ENCODE measurements at places on chromosomes 6 and 20.
A peak's percentile ranks its signal among the peaks of the same experiment; 100 is the strongest.

- no peak for DNase-seq
These were observed 18.9 kb upstream of the TRAF3IP2 start for GRCh38 chr6:111624401-111625098.

DNA sequence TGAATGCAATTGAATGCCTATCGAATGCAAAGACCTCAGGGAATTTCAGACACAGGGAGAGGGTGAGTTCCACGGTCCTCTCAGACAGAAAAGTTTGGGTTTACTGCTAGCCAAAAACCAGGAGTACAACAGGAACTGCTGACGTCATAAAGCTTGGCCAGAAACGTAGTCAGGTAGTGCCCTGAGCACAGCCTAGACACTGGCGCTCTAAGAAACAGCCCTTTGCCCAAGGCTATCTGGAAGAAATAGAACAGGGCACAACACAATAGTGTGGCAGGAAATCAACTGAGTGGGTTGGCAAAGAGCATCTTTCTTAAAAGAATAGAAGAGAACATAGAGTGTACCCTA is 58.0 kb downstream of the GFOD1 start:
- DNase-seq = no peak

- peak; percentile 49 for DNase-seq
These were observed 253.4 kb downstream of the HACE1 start for GRCh38 chr6:104606361-104606760.

DNA sequence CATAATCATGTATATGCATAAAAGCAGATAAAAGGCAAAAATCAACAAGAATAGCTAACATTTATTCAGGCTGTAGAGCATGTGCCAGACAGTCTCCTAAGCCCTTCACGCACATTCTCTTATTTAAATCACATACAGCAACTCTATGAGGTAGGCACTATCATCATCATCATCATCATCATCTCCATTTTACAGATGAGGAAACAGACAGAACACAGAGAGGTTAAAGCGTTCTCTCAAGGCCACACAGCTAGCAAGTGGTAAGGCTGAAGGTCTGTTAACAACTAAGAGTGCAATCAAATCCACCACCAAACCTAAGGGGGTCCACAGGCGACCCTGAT is 857 bp upstream of the PLEKHG1 start:
- DNase-seq = no peak

DNA sequence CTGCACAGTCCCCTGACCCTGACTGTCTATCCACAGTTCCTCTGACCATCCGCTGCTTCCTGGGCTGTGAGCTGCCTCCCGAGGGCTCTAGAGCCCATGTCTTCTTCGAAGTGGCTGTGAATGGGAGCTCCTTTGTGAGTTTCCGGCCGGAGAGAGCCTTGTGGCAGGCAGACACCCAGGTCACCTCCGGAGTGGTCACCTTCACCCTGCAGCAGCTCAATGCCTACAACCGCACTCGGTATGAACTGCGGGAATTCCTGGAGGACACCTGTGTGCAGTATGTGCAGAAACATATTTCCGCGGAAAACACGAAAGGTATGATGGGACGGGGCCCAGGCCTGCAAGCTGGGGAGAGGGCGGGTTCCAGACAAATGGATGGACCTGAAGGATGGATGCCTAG is 4.3 kb downstream of the PROCR start:
- no peak for DNase-seq

GRCh38 chr6:166540631-166541331 is 45.7 kb downstream of the RAMACL start:
- no peak for DNase-seq

DNA sequence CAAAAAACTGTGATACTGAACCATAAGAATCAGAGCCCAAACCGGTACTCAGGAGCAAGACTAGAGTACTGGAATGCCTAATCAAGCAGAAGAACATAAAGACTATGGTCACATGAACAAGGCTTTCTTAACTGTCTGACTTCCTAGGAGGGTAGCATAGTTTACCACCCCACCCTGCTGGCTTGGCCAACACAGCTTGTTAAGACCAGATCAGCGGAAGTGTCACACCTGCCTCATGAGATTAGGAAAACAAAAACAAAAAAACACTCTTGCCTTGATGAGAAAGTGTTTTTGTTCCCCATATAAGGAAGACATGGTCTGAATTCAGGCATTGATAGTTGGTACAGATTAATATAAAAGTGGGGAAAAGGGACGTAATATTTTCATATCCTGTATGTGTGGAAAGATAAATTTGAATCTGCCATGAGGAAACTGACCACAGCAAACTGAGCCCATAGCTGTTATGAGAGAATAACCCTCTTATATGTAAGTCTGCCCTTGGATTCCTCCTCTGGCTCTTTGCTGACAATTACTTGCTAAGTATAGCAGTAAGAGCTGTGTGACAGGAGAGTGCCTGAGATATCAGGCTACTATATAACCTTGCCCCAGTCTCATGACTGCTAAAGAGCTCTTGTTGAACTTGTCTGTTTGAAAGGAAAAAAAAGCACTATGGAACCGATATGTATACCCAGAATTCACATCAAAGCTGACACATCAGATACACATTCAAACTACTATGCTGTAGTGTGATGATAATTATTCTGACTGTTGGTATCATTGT is 197.1 kb downstream of the EPHA7 start:
- no peak for DNase-seq

GRCh38 chr20:32970115-32970972 is 33.9 kb downstream of the SUN5 start:
- no peak for DNase-seq

DNA sequence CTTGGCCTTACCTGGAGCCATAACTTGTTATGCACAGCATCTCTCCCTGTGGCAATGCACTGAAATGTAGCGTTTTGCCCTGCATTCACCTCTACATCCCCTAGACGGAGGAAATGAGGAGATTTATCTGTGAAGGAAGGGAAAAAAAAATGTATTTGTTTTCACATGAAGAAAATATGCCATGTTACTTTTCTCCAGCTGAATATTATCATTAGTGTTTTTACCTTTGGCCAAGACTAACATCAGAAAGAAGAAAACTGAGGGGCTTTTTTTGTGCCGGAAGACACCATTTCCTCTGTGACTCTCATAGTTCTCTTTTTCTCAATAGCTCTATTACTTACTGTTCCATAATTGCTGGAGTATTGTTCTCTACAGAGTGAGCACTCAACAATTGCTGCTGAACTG is 280.4 kb downstream of the PTPRK start:
- no peak for DNase-seq

- no peak for DNase-seq
These were observed 72.6 kb downstream of the GJA10 start for GRCh38 chr6:89966913-89967312.
